ENCODE measurements at places on chromosomes 16 and 17.

DNA sequence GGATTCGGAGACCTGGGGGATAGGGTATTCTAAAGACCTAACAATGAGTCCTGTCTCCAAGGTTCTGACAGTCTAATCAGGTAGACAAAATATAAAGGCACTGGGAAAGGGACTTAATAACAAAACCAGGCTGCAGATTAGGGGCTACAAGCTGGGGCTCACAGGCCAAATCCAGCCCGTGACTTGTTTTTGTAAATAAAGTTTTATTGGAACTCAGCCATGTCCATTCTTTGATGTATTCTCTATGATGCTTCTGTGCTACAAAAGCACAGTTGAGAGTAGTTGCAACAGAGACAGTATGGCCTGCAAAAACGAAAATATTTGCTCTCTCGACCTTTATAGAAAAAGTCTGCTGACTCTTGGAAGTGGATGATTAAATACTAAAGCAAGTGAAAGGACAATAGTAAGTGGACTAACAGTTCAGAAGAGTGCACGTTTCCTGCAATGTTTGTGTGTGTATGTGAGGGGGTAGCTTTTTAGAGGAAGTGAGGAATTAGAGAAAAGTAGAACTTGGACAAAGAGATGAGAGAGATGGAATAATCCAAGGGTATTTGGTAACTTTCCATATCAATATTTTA lies 115.4 kb upstream of the ZFHX3 start:
- DNase-seq: no peak

DNA sequence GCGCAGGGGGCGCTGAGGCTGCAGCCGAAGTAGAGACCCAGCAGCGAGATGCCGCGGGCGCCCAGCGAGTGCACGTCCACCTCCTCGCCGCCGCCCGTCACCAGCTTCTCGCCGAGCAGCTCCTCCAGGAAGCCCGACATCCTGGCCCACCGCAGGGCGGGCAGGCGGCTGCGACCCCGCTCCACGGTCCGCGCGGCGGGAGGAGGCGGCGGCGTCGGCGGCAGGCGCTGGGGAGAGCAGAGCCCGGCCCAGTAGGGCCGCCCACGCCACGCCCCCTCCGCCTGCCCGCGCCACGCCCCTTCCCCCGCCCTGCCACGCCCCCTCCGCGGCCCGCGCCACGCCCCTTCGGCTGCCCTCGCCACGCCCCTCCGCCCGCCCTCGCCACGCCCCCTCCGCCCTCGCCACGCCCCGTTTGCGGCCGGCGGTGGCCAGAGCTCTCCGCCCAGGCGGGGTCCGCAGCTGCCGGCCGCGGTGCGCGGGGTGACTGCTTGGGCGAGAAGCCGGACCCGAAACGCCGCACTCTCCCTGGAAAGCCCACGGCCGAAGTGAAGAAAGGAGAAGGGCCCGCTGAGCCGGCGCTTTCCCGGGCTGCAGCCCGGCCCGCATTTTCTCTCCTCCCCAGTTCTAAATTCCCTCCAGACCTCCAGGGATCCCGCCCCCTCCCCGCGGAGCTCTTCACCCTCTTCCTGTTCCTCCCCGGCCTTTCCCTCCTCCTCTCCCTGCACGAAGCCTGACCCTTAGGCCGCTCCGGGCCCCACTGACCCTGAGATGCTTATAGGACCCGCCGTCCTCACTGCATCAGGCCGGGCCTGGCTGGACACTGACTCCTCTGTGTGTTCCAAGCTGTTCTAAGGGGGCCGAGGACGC lies at the start of gene NXN:
Gene NXN, minus strand, starts transcription at position 238 of the 867 bp plus-strand sequence.
- peak; percentile 75 for DNase-seq

DNA sequence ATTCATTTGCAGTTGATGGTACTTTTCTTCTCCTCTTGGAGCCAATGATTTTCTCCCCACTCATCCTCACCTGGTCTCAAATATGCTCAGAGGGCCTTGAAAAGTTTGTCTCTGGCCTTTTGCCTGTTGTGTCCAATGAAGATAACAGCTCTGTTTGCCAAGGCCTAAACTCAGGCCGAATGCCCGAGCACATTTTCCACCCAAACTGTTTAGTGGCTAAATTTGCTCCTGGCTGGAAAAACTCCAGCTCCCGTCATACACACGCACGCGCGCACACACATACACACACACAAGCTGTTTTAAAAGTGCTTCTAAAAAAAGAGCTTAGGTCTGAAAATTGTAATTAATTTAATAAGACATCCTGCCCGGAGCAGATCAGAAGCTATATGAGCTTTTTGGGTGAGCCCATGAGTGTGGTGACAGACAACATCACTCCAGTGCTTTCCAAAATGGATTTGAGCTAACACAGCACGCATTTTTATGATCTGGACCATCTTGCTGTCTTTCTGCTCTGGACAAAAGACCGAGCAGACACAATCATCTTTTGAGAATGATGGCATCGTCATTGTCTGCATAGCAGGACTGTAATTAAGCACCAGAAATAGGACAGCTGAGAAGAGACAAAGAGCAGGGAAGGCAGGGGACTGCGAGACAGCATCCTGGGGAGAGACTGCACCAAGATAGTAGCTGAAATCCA lies 48.9 kb downstream of the IRX6 start:
- DNase-seq: no peak

DNA sequence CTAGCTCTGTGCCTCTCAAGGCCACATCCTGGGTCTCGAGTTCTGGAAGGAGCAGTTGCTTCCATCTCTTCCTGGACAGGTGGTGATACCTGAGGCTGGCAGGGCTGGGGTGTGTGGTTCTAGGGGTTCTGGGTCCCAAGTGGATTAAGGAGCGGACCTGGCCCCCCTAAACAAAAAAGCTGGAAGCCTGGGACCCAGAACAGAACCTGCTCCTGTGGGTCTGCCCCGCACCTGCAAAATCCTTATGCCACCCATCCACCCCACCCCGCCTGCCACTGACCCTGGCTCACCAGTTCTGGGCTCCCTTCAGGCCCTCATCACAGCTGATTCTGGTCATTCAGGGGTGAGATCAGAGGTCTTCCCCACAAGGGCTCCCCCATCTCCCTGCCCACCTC lies 44.8 kb downstream of the ADCY7 start:
- no peak for DNase-seq

DNA sequence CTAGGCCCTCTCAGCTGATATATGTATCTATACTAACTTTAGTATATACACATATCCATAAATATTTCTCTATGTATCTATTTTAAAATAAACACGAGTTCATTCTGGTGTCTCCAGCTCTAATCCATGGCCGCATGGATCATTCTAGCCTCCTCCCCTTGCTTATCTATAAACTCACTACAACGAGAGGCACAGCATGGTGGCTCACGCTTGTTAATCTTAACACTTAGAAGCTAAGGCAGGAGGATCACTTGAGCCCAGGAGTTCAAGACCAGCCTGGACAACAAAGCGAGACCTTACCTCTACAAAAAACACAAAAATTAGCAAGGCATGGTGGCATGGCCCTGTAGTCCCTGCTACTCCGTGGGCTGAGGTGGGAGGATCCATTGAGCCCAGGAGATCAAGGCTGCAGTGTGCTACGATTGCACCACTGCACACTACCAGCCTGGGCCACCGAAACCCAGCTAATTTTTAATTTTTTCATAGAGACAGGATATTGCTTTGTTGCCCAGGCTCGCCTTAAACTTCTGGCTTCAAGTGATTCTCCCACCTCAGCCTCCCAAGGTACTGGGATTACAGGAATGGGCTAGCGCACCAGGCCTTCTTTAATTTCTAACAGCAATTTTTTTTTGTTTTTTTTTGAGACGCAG lies 3.9 kb upstream of the ZNF207 start:
- no peak for DNase-seq

- peak; percentile 94 for DNase-seq
These were observed at the start of gene CORO7 for GRCh38 chr16:4416200-4417032. Gene CORO7, minus strand, starts transcription at chr16:4416596. Its CDS starts 78 bp downstream, at chr16:4416518.

DNA sequence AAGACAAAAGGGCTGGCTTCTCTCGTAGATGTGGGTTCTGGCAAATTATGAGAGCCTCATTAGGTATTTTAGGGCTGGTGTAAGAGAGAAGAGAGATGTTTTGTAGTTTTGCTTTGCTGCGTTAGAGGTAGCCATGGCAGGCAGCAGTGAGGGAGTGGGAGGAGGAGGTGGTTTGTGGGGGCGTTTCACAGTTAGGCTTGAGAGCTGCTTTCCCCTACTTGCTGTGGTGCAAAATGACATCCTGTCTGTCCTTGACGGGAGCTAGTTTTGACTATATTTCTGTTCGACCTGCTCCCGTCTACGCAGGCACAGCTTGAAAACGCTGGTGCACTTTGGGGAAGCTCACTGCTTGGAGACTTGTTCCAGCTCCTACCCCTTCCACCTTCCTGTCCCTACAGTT lies 75.5 kb downstream of the SLC5A11 start:
- no peak for DNase-seq
